Memory B cell (primary cell): ENCODE measurements at places on chromosomes 6 and 20.

DNA sequence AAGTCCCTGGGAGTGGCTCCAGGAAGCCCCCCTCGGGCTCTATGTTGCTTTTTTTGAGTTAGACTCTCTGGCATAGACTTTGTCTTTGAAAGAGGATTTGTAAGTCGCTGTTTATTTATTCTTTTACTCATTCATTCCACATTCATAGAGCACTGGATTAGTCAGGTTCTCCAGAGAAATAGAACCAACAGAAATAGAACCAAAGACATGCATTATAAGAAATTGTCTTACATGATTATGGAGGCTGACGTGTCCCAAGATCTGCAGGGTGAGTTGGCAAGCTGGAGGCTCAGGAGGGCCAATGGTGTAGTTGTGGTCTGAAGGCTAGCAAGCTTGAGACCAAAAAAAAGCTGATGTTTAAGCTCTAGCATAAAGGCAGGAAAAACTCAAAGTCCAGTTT lies 98.3 kb upstream of the CHD6 start:
- no peak for DNase-seq

DNA sequence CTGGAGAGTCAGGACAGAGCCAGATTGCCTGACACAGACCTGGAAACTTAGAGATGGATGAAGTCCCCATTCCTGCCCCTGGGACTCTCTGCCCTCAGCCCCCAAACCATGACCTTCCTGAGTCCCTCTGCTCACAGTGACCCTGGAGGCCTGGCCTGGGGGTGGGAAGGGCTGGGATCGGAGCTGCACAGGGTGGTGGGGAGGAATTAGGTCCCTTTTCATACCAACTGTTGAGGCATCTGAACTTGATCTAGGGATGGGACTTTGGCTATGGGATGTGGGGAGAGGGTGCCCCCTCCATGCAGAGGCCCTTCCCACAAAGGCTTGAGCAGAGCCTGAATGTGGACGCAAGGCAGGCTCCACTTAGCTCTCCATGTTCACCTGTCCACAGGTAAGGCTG lies 144.1 kb downstream of the MRPL14 start:
- DNase-seq, result no peak

DNA sequence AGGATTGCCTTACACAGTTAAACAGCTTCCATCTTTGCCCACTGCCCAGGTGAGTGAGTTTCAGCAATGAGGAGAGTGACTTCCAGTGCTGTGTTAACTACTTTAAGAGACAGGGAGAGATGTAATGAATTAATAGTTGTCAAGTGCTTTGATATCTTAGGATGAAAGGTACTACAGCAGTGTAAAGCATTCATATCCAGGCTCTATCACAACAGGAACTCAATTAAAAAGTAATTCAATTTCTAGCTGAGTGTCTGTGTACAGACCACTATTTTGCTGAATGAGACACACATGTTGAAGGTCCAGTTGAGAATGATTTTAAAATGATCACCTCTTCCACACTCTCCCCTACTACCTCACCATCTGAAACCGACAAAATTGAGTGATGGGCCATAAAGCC lies 70.7 kb upstream of the BEND3 start:
- DNase-seq, result no peak

DNA sequence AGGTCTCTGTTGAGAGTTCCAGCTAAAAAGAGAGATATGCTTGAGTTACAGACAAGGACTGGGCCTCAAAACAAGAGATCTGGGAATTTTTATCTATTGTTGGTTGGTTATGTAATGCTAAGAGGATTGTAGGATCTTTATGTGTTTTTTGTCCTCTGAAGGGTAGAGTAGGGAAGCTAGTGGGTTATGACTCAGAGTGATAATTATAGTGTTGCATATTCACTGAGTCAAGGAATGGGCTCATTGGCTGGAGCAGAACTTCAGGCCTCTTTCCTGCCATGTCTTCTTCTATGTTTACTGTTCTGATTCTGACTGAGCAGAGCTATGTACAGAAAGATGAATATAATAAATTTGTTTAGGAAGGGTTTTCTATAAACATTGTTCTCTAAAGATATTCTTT lies 66.1 kb upstream of the NOX3 start:
- DNase-seq, result no peak

- no peak for DNase-seq
These were observed 231.2 kb upstream of the ZFP64 start for GRCh38 chr20:52422574-52423336.

GRCh38 chr6:11039040-11039439 lies 5.1 kb downstream of the ELOVL2 start:
- no peak for DNase-seq

- DNase-seq, result no peak
These were observed 21.7 kb upstream of the SMIM26 start for GRCh38 chr20:18545566-18545965.

GRCh38 chr6:31614684-31615578 lies at the start of gene AIF1:
Gene AIF1 (plus strand): TSS chr6:31615234. CDS start chr6:31615330, 96 bp downstream.
- no peak for DNase-seq

- DNase-seq, result no peak
These were observed 163.3 kb downstream of the SOBP start for GRCh38 chr6:107653183-107653580.

GRCh38 chr6:148401571-148401970 lies 58.9 kb downstream of the SASH1 start:
- DNase-seq, result no peak

DNA sequence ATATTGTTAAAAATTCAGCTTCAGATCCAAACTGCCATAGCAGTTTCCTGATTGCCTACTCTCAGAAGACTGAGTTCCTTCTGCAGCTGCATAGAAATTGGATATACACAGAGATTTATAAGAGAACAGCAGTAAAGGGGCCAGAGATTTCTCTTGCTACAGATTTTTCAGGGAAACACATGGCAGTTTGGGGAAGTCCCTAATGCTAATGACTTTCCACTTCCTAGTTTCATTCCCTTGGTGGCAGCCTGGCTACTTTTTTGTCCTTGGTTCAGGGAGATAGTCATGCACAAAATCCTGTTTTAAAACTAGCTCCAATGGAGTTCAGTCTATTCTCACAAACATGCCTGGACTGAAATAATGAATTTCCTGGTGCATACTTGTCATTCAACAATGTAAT lies 125.3 kb upstream of the PLCB4 start:
- DNase-seq, result no peak

- DNase-seq, result no peak
These were observed 2.0 kb downstream of the GLP1R start for GRCh38 chr6:39050453-39051112.

DNA sequence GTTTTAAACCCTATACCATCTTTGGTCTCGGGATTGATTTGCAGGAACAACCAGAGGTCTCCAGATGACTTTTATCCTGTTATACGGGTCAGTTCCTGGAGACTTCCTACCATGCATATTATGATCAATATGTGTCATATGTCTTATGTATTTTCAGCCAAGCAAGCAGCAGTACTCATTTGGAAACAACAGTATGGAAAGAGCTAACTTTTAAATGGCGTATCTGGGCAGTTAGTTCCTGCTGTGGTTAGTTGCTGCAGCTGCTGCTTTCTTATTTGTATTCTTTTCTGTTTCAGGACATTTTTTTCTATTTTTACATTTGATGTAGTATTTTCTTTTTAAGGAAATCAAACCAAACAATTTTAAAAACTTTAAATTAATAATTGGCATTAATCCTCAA lies 207.5 kb downstream of the MANEA start:
- DNase-seq, result no peak

DNA sequence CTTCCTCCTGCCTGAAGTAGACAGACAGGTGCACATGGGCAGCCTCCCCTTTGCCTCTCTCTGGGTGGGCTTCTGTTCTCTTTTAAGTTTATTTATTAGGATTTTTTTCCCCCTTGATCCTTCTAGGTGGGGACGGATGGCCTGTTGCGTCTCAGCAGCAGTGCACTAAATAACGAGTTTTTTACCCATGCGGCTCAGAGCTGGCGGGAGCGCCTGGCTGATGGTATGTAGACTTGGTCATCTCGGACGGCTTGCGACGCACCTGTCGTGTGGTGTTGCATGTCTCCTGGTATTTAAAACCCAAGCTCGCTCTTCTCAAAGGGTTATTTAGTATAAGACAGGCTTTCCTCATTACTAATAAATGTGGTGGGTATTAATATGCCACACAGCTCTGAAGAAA lies 73.3 kb downstream of the ASXL1 start:
- DNase-seq, result no peak

DNA sequence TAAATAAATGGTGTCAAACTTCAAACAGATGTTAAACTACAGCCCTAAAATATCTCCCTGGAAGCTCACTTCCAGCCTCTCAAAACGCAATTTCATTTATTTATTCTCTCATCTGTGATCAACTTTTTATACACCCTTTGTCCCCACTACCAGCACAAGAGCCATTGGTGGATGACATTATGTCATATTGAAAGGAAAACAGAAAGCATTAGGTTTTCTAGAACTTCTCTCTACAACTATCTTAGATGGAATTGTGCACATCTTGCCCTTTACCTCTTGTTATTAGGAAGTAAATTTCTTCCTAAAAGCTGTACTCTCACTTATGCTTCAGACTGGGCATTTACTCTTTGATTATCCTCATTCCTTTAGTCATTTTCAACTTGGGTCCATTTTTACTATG lies 771.2 kb upstream of the GJE1 start:
- DNase-seq, result no peak

GRCh38 chr6:31465718-31466117 lies 32.2 kb upstream of the MICB start:
- DNase-seq, result no peak

GRCh38 chr20:41068806-41069205 lies 40.2 kb downstream of the TOP1 start:
- no peak for DNase-seq

DNA sequence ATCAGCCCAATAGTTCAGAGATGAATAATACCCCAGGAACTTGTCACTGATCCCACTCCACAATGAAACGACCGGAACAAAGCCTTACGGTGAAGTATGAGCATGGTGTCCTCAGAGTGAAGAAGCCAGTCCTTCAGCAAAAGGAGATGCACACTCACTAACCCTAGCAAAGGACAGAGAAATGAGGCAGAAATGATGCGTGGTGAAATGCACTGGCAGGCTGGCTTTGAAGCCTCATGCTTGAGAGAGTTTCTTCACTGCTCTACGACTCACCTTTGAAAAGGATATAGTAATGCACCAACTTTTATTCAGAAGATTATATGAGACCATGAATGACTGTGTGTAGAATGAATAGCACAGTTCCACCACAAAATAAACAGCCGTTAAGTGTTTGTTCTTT lies 74.8 kb downstream of the PHACTR1 start:
- DNase-seq, result no peak

DNA sequence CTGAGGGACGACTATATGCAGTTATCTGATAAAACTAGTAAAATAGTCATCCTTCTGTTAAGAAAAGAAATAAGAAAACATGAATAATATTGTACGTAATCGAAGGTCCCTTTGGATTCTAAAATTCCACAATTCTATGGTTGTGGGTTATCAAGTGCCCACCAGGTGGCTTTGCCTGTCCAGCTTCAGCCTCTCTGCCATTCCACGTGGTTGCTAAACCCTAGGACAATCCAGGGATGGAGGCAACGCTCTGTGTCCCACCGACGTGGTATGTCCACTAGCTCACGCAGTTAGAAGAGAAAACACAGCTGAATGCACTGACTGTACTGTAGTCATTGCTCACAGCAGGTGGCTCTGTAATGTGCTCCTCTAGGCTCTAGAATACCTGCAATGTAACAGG lies 349.3 kb downstream of the FARS2 start:
- DNase-seq, result no peak

GRCh38 chr20:1628621-1629020 lies 8.8 kb upstream of the SIRPB1 start:
- DNase-seq, result no peak

DNA sequence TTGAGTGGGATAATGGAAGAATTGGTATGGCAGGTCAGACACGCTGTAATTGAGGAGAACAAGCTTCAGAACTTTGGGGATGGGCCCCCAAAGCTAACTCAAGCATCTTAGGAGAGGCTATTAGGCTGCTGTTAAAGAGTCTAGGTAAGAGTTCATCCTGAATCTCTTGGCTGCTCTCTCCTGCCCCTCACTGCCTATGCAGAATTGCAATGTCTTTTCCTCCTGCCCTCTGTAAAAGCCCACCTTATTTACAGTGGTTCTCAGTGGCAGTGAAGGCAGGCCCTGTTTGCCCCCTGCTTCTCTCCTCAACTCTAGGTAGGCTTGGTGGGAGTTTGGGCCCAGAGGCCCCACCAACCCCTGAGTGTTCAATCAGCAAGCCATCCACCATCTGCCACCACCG lies 55.0 kb downstream of the LYRM2 start:
- no peak for DNase-seq

GRCh38 chr6:37258405-37259105 lies 611 bp upstream of the TMEM217 start:
- DNase-seq, result no peak

DNA sequence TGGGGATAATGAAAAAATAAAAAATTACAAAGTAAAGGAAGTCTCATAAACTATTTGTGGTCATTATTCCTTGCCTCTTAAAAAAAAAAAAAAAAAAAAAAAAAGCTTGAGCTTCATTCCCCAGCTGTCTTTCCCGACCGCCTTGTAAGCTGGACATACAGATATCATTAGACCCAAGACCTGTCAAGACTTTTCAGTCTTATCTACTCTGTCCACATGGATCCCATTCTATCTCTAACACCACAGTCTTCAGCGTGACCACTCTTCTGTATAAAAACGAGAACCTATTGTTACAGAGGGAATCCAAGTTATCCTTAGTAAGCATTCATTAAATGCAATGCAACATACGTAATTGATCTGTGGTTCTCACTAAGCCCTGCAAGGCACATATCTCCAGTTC lies 423.5 kb downstream of the MEI4 start:
- no peak for DNase-seq

DNA sequence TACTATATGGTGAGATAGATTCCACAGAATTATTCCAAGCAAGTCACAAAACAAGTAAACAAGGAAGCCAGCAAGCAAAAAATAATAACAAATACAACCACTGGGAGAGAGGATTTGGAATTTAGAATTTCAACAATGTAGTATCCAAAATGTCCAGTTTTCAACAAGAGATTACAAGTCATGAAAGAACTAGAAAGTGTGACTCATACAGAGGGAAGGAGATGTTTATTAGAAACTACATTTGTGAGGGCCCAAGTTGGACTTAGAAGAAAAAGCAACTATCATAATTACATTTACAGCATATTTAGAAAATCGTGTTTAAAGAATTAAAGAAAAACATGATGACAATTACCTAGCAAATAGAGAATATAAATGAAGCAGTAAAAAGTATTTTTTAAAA lies 494.6 kb upstream of the ID4 start:
- no peak for DNase-seq

- DNase-seq, result no peak
These were observed 57.1 kb upstream of the C20orf144 start for GRCh38 chr20:33604991-33605370.

DNA sequence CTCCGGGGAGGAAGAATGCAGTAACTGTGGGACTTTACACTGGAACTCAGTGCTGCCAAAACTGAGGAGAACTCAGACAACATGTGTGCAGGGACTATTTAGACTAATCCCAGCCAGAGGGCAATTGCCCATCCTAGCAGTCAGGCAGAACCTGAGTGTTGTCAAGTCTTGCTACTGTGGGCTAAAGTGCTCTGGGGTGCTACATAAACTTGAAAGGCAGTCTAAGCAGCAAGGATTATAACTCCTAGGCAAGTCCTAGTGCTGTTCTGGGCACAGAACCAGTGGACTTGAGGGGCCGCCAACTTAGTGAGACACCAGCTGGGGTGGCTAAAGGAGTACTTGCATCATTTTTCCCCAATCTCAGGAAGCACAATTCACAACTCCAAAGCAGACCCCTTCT lies 363.8 kb upstream of the PTCHD4 start:
- no peak for DNase-seq
